GM04504 (cell line): ENCODE measurements at places on chromosomes 7 and 10.

GRCh38 chr10:88553116-88553752 is 29.9 kb downstream of the RNLS start:
- DNase-seq: peak; percentile 62

DNA sequence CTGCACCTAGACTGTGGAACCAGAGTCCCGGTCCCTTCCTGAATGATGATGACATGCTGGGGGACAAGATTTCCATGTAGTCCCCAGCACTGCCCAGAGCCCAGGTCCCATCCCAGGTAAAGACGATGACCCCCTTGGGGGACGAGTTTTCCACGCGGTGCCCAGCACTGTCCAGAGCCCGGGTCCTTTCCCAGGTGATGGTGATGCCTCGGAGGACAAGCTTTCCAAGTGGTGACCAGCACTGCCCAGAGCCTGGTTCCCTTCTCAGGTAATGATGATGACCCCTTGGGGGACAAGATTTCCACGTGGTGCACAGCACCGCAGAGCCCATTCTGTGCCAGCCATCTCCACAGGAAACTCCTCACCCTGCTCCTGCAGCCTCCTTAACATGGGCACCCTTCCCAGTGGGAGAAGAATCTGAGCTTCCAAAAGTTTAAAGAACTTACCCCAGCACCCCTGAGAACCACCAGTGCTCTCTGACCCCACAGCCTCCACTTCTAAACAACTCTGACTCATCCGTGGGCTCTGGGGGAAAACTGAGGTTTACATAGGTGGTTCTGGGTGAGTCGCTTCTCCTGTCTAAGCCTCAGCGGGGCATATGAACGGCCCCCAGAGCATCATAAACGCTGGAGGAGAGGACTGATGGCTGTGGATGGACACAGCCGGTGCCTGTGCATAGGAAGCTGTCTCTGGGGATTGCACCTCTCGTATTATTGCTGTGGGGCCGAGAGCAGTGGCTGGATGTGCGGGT is 233.2 kb downstream of the TCERG1L start:
- no peak for DNase-seq

DNA sequence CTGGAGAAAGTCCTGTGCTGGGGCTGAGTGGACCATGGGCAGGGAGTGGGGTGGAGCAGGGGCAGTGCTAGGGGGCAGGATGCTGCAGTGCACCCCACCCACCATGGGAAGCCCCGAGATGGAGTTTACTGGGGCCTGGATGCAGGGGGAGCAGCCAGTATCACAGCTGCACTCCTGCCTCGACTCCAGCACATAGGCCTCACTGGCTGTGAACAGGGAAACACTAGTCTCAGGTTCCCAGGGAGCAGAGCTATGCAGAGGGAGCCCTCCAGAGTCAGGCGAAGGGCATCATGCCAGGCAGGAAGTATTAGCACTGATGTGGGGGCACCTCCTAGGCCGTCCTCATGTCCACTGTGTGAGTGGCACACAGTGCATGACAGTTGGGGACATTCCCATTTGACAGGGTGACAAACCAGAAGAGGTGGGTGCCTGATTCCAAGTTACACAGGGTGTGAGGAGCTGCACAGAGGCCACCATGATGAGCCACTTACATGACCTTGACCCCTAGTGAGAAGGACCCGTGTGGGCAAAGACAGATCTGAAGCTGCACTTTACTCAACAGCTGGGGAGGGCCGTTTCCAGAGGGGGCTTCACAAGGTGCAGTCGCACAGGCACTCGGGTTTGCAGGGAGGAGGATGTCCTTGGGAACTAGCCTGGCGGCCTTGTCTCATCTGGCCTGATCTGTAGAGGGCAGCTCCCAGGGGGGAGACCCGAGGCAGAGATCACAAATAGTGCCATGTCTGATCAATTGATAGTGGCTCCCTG is 69.9 kb upstream of the LRRC4 start:
- DNase-seq: no peak

GRCh38 chr7:30070052-30070451 is 41.8 kb downstream of the PLEKHA8 start:
- DNase-seq: no peak

- DNase-seq: no peak
Observed at GRCh38 chr10:103874730-103875129, 19.4 kb upstream of the SH3PXD2A start.

DNA sequence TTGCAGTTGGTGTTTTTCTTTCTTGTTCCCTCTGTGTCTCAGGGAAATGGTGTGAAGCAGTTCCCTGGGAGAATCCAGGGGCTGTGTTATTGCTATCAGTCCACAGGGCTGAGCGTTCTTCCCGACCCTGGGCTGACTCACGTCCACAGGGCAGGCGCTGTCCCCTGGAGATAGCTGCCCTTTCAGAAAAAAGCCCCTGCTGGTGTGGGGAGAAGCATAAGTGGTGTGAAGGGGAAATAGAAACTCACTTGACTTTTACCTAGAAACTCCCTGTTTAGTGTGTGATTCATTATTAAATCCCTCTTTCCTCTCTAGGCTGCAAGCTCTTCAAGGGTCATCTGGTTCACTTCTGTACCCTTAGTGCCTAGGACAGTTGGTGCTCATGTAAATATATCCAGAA is 63.3 kb upstream of the SMNDC1 start:
- DNase-seq: no peak

DNA sequence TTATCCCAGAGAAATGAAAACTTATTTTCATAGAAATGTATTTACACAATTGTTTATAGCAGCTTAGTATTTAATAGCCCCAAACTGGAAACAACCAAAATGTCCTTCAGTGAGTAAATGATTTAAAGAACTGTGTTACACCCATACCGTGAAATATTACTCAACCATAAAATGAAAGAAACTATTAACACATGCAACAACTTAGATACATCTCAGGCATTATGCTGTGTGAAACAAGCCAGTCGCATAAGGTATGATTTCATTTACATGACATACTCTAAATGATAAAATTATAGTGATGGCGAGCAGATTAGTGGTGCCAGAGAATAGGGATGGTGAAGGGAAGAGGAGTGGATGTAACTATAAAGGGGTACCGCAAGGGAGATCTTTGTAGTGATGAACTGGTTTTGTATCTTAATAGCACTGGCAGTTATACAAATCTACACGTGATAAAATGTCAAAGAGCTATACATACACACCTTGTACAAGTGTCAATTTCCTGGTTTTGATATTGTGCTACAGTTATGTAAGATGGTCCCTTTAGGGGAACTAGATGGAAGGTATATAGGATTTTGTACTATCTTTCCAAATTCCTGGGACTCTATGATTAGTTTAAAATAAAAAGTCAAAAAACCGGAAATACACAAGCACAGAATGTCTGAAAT is 40.5 kb downstream of the MACC1 start:
- DNase-seq: no peak

DNA sequence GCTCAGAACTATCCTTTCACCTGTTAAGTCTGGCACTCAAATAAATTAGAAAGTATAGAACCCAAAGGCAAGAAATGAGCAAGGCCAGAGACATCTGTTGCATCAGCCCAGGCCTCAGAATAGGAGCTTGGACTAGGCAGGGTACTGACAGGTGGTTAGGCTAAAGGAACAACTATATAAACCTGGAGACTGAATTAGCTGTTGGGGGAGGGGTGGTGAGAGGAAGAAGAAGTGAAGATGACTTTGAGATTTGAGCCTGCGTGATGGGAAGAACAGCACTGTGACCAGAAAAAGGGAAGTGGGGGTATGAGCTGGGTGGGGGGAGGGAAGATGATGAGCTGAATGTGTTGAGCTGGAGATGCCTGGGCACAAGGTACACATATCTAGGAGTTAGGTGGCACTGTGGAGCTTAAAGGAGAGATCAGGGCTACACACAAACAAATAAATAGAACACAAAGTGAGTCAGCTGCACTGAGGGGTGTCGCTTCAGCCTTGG is 244.7 kb downstream of the PTEN start:
- no peak for DNase-seq

DNA sequence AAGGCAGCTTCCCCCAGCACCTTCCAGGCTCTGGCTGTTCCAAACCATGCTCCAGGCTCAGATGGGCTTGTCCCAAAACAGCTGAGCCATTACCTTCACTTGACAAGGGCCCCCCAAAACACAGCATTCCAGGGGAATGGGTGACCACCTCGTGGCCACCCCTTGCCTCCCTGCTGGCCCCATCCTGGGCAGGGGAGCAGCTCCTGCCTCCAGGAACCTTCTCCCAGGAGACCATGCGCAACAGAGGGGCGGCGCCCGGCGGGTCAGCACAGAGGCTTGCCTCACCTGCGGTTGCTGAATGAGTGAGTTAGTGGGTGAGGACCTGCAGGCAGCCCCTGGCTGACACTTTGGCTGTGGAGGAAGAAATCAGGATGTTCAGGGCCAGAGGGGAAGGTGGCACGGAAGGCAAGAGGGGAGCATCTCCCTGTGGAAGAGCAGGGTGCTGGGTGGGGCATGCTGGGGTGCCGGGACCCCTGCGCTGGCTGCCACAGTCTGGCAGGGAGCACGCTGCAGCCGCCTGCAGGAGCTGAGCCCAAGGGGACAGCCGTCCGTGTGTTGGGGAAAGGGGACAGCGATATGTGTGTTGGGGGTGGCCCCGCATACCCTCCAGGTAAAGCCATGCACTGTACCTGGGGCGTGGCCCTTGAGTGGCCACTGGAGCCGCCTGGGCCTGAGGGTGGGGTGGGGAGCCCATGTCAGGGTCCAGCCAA is 54.7 kb downstream of the PWWP2B start:
- DNase-seq: no peak

- DNase-seq: no peak
Observed at GRCh38 chr7:49787980-49788379, 14.5 kb downstream of the VWC2 start.

GRCh38 chr7:51067757-51068156 is 248.9 kb downstream of the COBL start:
- peak; percentile 32 for DNase-seq

DNA sequence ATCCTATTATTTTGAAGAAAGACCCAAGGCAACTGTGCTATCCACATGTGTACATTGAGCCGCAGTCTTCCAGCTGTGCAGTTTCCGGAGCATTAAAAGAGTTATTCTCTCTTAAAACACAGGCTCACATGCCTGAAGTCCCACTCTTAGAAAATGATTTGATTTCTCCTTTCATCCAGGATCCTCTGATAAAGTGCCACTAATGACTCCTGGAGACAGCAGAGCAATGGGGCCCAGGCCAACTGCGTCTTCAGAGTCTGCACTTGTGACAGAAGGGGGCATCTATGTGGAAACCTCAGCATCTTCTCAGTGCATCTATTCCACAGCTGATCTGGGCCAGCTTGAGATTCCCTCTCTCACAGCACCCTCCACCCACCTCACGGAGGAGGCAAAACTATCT is 482.1 kb upstream of the AKR1E2 start:
- DNase-seq: no peak

- DNase-seq: no peak
Observed at GRCh38 chr7:53473371-53473770, 437.9 kb downstream of the POM121L12 start.

DNA sequence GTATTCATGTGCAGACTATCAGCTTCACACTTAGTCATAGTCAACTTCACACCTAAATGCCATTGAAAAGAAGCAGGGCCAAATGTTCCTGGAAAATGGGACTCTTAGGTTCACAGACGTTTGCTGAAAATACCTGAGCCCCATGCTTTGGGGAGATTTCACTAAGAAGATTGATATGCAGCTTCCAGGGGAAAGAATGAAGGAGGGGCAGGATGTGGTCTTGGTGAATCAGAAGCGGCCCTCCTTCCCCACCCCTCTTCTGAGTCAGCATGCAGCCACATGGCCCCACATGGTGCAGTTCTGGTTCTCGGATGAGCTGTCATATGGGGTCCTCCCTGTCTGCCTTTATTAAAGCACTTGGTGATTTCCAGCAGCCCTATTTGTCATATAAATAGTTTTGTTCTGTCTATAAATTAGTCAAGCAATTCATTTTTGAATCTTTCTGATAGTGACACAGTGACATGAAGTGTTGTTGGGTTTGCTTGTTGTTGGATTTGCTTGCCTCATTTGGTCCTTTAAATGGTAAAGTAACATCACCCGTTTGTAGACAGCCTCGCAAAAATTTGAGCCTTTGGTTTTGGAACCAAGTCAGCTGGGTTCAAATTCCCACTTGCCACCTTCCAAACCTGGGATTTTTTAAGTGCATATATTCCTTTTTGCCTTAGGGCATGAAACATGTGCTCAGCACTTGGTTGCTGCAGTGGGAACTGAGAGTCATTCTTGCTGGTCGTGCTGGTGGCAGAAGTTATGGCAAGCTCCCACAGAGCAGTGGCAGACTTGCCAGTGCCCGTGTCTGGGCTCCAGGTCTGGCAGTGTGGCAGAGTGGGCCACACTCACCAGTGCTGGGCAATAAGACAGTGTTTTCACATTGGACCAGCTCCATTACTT is 68.1 kb upstream of the CDK6 start:
- DNase-seq: peak; percentile 84

- DNase-seq: no peak
Observed at GRCh38 chr10:51273574-51273973, 199.3 kb downstream of the PRKG1 start.

DNA sequence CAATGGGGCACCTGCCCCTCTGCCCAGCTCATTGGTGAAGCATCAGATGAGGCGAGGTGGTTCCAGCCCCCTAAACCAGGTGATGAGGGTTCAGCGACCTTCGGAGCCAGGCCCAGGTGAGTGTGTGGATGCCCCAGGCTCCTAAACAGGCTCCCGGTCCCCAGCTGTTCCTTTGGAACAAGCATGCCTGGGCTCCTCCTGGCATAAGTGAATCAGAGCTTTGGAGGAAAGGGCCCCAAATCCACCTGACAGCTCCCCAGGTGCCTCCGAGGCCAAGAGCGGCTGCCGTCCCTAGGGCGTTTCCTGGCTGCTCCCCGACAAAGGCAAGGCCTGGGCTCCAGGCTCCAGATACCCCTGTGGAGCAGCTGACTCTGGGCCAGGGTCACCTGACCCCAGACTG is 61.3 kb downstream of the YKT6 start:
- no peak for DNase-seq

GRCh38 chr10:15632456-15633091 is 87.1 kb downstream of the ITGA8 start:
- DNase-seq: no peak

DNA sequence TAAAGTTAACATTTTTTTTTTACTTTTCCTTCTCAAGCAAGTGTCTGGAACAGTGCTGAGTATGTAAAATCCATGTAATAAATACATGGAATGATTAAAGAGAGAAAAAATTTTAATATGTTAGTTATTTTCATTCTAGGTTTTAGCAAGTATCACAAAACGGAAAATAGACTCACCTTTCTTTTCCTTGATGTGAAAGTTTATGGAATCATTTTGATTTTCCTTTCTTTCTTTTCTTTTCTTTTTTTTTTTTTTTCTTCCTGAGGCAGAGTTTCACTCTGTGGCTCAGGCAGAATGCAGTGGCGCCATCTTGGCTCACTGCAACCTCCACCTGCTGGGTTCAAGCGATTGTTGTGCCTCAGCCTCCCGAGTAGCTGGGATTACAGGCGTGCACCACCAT is 28.1 kb downstream of the SMNDC1 start:
- DNase-seq: no peak

DNA sequence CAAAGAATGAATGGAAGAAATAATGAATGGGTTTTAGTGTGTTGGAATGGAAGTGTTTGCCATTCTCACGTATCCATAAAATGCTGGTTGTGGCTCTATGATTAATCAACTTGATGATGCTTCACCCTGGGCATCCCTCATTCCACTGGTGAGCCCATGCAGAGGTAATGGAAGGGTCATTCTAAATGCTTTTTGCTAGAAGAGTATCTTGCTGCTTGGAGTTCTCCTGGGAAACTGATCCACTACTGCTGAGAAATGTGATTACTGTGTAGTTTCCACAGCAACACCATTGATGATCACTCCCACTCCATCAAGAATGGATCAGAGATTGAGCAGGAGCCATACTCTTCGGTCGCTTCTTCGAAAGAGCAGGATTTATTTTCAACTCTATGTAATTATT is 101.6 kb downstream of the ARL5B start:
- no peak for DNase-seq

- no peak for DNase-seq
Observed at GRCh38 chr10:69494626-69495558, 43.6 kb downstream of the TSPAN15 start.
